ENCODE measurements at places on chromosomes 7 and 10.

DNA sequence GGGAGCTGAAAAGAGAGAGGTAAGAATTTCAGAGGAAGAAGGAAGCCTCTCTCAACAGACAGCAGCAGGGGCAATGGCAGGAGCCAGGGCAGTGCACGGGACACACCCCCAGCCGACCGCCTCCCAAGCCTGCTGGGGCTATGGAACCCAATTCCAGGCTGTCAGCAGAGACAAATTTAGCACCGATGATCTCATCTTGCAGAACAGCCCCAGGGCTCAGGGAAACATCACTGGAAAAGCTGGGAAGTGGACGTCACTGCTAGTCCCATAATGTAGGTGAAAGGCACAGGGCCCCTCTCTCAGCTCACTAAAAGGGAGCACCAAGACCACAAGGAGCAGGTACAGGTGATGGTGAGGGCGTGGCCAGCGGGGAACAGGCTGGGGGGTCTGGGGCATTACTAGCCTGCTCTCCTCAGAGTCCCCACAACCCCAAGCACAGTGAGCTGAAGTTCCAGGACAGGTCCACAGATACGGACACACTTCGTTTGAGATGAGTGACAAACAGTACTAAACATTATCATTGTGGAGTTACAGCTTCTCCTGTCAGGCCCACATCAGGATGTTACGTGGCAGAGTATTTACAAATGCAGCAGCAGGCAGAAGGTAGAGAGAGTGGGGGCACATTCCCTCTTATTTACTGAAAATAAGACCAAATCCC is 103.7 kb downstream of the PLXNA4 start:
- no peak for DNase-seq

GRCh38 chr10:100662067-100662466 is 83.3 kb upstream of the PAX2 start:
- DNase-seq: no peak

GRCh38 chr7:232410-233248 is 40.3 kb downstream of the FAM20C start:
- no peak for DNase-seq

DNA sequence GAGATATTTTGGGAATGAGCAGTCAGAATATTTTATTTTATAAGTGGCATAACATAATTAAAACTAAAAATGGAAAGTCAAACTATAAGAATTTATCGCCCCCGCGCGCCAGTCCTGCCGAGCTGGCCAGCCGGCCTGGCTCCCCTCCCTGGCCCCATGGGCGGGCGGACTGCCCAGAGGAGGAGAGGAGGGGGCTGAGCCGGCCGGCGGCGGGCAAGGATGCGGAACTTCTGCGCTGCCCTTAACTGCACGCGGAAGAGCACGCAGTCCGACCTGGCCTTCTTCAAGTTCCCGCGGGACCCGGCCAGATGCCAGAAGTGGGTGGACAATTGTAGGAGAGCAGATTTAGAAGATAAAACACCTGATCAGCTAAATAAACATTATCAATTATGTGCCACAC is 96.8 kb downstream of the DKK1 start:
- no peak for DNase-seq

DNA sequence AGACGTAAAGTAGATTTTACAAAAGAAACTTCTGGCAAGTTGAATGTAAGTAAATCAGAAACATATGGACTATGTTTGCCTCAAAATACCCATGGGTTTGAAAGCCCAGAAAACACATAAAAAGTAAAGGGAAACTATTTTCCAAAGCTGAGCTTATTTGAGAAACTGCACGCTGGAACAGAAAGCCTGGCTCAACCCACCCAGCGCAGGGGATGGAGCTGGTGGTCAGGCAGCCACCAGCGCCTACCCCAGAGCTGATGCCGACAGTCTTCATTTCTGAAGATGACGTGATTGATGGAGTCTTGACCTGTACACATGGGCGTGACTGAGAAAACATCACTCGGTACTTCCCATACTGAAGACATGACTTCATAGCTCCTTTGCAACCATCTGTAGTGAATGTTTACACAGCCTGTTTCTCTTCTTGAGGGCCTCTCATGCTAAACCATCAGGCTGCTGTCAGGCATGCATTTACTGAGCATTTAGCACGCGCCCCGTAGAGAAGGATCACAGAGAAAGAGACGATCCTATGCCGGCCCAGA is 232.6 kb upstream of the AUTS2 start:
- DNase-seq: no peak

- no peak for DNase-seq
Measured at GRCh38 chr7:148918058-148918596, 34.0 kb upstream of the EZH2 start.

GRCh38 chr10:118107541-118107940 is 60.8 kb upstream of the RAB11FIP2 start:
- DNase-seq: no peak

- DNase-seq: peak; percentile 11
Measured at GRCh38 chr10:91251430-91252056, 31.1 kb downstream of the PCGF5 start.

DNA sequence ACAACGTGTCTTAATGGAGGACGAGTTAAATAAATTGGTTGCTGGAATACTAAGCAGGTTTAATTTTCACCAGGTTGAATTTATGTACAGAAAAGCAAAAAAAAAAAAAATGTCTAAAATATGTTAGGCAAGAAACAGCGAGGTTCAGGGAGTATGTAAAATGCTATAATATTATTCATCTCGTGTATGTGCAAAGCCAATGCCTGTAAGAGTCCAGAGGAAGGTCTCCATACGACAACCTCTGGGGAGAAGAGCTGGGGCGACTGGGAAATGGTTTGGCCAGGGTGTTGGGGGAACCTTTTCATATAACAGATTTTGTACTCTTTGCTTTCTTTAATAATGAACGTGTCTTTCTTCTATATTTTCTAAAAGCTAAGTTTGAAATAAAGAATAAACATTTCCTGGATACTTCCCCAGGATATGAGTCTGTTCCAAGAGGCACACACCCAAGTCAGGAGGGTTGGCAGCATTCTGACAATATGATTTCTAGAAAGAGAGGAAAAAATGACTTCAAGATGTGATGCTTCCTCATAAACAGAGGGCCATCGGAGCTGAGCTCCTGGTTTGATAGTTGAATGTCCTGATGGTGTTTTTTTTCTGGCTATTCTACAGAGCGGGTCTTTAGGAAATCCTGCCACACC is 208.6 kb upstream of the MGMT start:
- no peak for DNase-seq

DNA sequence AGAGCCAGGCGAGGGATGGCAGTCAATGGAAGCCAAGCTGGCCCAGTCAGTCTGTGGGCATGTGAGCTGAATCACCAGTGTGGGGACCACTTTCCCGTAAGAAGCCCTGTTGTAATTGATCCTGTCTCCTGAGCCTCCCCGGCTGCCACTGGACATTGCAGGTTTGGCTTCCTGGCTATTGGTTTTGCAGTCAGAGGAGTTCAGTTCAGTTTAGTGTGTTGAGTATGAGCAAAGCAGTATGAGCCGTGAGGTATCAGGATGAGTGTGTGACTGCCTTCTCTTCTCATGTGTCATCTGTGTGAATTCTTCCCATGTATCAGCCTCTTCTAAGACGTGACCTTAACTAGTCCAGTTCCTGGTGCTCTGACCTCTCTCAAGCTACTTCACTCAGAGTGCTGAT is 227.4 kb downstream of the PRKG1 start:
- DNase-seq: no peak

GRCh38 chr7:144650439-144650838 is 185.4 kb downstream of the TPK1 start:
- no peak for DNase-seq

GRCh38 chr10:102819054-102819453 is 18.2 kb downstream of the CYP17A1 start:
- DNase-seq: no peak

GRCh38 chr7:98467570-98468312 is 66.9 kb upstream of the BAIAP2L1 start:
- no peak for DNase-seq

GRCh38 chr10:28838908-28839307 is 161.6 kb downstream of the BAMBI start:
- no peak for DNase-seq

DNA sequence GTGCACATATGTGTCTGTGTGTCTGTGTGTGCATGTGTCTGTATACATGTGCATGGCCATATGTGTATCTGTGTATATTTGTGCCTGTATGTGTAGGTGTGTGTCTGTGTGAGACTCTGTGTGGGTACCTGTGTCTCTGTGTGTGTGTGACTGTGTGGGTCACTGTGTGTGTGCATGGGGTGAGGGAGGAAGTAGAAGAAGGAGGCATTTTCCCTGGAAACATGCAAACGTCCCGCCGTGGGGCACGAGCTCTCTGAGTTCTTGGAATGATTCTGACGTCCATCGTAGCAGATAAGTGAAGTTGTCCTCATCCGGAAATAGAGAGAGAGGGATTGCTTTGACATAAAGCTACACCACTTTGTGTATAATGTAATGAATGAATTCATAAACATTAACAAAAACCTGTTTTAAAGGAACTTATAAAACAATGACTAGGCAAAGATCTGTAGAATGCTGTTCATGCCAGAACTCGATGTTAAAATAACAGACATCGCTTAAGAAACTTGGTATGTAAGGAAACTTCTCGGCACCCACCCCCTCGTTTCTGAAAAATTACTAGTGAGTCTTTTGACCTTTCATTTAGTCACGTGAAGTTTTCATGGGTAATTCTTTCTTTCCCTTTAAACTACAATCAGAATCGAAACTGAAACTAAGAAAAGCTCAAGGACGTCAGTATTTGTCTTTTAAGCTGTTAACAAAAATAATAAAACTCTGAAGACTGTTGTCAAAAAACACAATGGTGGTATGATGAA is 43.6 kb upstream of the KLF6 start:
- no peak for DNase-seq

DNA sequence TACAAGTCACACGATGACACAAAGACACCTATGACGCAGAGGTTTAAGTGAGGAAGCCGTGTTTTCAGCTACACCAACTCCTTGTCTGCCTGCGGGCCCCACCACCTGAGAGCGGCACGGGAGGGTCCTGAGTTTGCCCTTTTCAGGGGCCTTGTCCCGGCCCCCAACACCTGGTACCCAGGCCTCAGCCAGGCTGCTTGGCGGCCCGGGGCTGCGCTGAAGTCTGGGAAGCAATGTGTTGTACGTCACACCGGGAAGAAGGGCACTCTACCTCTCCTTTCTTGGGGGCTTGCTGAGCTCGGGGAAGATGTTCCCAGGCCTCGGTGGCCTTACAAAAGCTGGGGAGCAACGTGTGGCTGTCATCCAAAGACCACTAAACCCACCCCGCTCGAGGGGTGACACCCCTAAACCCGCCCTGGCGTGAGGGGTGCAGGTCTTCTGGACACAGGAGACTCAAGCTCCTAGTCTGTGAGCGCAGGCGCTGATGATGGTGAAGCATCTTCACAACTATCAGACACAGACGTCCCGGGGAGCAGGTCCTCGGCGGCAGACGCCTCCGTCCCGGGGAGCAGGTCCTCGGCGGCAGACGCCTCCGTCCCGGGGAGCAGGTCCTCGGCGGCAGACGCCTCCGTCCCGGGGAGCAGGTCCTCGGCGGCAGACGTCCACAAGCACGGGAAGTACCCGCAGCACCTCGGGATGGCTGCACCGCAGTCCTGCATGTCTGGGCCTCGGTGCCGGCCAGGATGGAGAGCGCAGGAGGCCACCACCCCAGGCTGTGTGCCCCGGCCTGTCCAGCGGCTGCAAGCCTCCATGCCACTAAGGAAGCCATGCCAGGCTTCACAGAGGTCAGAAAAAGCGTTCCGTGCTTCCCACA is 15.4 kb downstream of the CFAP46 start:
- DNase-seq: no peak

GRCh38 chr10:59342723-59343122 is 19.6 kb downstream of the FAM13C start:
- no peak for DNase-seq

DNA sequence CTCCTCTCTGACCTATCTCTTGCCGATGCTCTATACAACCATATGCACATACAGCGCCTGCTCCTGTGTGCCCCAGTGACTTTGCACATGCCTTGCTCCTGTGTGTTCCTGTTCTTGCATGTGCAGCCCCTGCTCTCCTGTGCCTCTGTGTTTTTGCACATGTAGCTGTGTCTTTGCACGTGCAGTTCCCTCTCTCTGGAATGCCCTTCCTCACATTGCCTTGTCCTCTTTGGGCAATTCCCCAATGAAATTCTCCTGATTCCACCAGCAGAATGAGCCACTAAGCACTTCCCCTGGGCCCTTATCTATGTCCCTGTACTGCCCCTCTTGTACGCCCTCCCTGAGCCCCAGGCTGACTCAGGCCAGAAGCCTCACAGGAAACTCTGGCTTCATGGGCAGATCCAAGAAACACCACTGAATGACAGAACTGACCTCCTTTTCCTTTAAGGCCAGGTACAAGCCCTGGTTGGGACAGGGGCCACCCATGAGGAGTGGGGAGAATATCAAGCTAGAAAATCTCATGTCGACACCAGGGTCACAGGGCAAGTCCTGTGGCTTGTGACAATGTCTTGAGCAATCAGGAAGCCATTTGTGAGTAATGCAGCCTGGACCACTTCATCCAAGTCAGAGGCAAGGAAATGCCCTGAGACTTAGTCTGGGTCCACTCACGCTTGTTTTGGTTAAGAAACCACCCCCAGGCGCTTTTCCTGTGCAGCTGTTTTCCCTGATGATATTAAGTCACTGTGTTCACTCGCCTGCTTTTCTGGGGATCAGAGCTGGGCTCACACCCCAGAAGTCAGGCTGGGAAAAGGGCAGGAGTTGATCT is 1.9 kb upstream of the ARHGAP22 start:
- DNase-seq: no peak

GRCh38 chr7:122965306-122965705 is 30.2 kb downstream of the TAS2R16 start:
- DNase-seq: no peak

GRCh38 chr10:78362406-78363022 is 328.9 kb downstream of the RPS24 start:
- no peak for DNase-seq

- DNase-seq: no peak
Measured at GRCh38 chr10:48533951-48534720, 70.7 kb downstream of the ARHGAP22 start.

- no peak for DNase-seq
Measured at GRCh38 chr10:27072436-27073114, 27.7 kb downstream of the ANKRD26 start.

GRCh38 chr10:24299578-24300260 is 90.8 kb downstream of the KIAA1217 start:
- no peak for DNase-seq

GRCh38 chr7:95599069-95599468 is 2.8 kb upstream of the PDK4 start:
- DNase-seq: no peak

DNA sequence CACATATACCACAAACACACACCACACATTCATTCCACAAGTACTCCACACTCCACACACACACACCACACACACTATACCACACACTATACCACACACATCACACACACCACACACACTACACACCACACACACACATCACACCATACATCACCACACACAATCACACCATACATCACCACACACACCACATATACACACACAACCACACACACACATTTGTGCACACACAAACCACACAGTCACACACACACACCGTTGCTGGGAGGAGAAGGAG is 112.8 kb downstream of the PTPN20 start:
- no peak for DNase-seq

Data from activated T-helper 1 cell treated with anti-CD3 and anti-CD28 coated beads, Interleukin-2, amount 50 U/mL, for 16 hours (primary cell).